ENCODE measurements at places on chromosomes 12 and 14. TPM values are rescaled to one million over a fixed set of nuclear protein-coding genes. Genes with fewer than 3 reads are reported as not detected.

SLC15A5 gene
- total RNA-seq = not detected

EMP1 gene
- 65.7 TPM for total RNA-seq

SPTB gene
- 0.13 TPM for total RNA-seq

DPPA3 gene
- total RNA-seq = not detected

SERPINA5 gene
- 0.33 TPM for total RNA-seq

RARG gene
- 47.0 TPM for total RNA-seq

CCDC85C gene
- 5.0 TPM for total RNA-seq

GPRC5D gene
- total RNA-seq = 0.13 TPM

DIP2B gene
- total RNA-seq = 34.1 TPM

NKX2-8 gene
- total RNA-seq = not detected

RDH5 gene
- total RNA-seq = 13.8 TPM

AICDA gene
- not detected for total RNA-seq

PZP gene
- not detected for total RNA-seq

TBX3 gene
- 4.6 TPM for total RNA-seq

IL31 gene
- not detected for total RNA-seq

LTBR gene
- total RNA-seq = 80.0 TPM

MRPL42 gene
- 60.6 TPM for total RNA-seq

GXYLT1 gene
- 11.7 TPM for total RNA-seq

SMARCC2 gene
- 57.7 TPM for total RNA-seq

GLI1 gene
- total RNA-seq = 0.76 TPM

NRXN3 gene
- total RNA-seq = 2.9 TPM

DEGS2 gene
- 0.26 TPM for total RNA-seq

TC2N gene
- 0.26 TPM for total RNA-seq

CD63 gene
- 2,090 TPM for total RNA-seq

RNASE3 gene
- total RNA-seq = not detected

DHRS2 gene
- total RNA-seq = not detected

KRT79 gene
- not detected for total RNA-seq

ETFBKMT gene
- total RNA-seq = 3.3 TPM

FAM177A1 gene
- 49.3 TPM for total RNA-seq

AKAP5 gene
- 0.20 TPM for total RNA-seq
